Stimulated activated CD4-positive, alpha-beta T cell treated with anti-CD3 and anti-CD28 coated beads, TNF-alpha, amount 100 ng/mL, for 24 hours (primary cell): ENCODE measurements at places on chromosomes 6 and 20.

DNA sequence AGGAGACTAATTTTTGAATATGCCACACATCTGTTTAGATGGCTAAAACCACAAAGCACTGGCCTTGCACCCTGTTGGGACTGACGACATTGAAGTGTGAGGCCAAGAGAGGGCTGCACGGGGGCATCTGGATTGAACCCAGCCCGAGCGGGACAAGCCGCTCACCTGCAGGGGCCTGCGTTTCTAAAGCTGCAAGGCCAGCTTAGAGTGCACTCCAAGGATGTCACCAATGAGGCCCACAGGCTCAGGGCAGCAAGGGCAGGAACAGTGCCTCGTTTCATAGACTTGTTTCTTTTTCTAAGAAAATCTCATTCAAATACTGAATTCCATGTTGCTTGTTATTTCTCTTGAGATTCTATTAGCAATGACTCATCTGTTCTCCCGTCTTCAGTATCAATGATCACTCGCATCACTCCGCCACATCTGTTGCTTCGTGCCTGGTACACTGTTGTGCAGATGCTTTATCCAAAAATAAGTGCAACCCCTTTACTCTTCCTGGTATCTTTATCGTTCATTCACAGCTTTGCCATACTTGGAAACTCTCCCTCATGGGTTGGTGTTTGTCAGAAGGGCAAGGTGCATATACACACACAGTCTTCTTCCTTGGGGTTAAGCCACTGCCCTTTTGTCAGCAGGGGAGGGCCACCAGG is 120.1 kb downstream of the IRF4 start:
- no peak for DNase-seq

GRCh38 chr20:49979030-49979832 is 3.5 kb upstream of the SNAI1 start:
- peak; percentile 45 for DNase-seq

GRCh38 chr6:6701864-6702263 is 113.3 kb downstream of the LY86 start:
- DNase-seq: no peak

GRCh38 chr6:26021001-26021349 is 58.4 kb downstream of the TRIM38 start:
- DNase-seq: no peak

- no peak for DNase-seq
Observed at GRCh38 chr6:125818772-125819260, 28.1 kb downstream of the NCOA7 start.

DNA sequence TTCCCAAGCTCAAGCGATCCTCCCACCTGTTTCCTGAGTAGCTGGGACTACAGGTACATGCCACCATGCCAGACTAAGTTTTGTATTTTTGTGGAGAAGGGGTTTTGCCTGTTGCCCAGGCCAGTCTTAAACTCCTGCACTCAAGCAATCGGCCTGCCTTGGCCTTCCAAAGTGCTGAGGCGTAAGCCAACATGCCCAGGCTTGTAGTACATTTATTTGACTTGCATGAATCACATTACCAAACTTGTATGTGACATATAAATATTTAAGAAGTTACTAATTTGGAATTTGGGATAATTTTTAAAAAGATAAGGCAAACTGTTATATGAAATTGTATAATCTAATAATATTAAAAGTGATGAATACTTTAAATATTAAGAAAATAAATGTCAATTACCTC is 157.6 kb downstream of the MCHR2 start:
- no peak for DNase-seq

DNA sequence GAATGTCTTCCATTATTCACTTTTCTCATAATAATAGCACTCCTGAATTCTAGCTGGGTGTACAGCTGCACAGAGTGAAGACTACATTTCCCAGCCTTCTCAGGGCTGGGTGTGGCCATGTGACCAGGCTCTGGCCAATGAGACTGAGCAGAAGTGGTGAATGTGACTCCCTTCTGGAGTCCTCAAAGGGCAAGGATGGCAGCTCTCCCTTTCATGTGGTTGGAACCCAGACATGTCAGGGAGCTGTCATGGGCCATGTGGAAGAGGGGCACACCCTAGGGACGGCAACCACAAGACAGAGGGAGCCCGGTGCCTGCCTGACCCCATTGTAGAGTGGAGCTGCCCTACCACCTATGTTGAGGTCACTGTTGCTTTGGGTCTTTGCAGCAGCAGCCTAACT is 312.8 kb upstream of the SULF2 start:
- no peak for DNase-seq

DNA sequence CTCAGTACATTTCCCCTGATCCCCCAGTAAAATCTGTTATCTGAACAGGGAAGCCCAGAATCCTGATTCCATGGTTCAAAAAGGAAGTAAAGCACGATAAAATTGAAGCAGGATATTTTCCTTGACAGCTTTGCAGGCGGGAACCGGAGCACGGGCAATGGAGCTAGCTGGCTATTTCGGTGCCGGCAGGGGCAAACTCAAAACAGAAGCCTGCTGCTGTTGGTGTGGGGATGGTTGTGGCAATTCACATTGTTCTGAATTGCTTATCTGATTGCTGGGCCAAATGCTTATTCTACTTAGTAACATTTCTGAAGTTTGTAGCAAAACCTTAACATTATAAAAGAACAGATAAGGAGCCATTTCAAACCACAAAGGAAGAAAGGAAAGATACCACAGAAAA is 172.4 kb downstream of the MMS22L start:
- no peak for DNase-seq

DNA sequence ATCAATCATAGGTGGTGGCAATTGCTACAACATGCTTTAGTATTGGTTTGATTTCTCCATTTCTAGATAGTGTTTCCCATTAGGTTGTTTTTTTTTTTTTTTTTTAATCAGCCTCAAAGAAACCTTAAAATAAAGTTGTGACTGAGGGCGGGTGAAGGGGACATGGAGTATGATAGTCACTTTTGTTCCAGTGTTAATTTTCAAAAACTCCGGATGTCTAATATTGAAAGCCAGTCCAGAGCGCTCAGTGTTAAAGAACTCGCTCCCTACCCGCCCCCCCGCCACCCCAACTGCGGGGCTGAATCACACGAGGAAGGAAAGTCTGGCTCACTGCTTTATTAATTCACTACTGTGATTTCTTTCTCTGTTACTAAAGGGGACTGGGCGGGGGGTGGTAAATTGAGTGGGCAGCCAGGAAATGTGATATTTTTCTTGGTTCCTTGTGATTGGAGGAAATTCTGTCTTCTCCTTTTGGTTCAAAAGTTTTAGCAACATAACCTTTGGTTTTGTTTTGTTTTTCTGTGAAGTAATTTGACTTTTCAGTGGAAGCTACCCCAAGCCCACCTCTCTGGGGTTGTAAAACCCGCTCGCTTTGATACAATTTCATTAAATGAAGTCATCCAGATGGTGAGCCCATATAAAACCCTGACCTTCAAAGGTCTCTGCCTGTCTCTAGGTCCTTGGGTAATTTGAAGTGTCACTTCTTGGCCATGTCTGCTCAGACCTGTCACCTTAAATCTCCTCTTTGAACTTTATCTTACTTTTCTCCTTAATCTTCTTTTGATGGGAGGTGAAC is 38.0 kb downstream of the TNFAIP3 start:
- peak; percentile 74 for DNase-seq
